Cortex of kidney (tissue), 1 donor: ENCODE measurements at places on chromosomes 6 and 20.

GRCh38 chr6:21348504-21349195 is 244.9 kb upstream of the SOX4 start:
- no peak for DNase-seq

DNA sequence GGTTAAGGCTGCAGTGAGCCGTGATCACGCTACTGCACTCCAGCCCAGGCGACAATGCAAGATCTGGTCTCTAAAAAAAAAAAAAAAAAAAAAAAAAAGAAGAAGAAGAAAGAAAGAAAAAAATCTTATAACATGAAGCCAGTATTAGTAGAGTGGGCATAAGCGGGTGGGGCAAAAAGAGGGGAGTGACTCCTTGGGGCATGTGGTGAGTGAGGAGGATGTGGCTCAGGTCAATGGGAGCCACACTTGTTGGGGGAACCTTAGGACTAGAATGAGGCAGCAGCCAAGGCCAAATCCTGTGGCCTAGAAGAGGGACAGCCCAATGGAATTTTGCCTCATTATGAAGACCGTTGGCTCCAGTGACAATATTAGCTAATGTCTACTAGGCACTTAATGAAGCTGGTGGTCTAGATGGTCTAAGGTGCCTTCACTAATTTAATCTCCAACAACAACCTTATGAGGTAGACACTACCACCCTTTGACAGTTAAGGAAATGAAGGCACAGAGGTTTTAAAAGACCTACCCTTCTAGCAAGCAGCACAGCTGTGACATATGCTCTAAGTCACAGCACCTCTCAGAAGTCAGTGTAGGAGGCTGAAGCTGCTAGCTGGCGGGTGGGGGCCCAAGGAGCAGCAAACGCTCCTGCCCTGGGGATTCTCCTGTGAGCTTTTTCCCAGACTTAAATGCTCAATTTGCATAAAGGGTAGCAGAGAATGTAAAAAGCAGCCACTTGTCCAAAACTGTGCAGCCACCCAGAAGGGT is 23.6 kb upstream of the ARMC12 start:
- no peak for DNase-seq

- DNase-seq: no peak
These were observed 728 bp upstream of the CEP162 start for GRCh38 chr6:84228198-84228543.

DNA sequence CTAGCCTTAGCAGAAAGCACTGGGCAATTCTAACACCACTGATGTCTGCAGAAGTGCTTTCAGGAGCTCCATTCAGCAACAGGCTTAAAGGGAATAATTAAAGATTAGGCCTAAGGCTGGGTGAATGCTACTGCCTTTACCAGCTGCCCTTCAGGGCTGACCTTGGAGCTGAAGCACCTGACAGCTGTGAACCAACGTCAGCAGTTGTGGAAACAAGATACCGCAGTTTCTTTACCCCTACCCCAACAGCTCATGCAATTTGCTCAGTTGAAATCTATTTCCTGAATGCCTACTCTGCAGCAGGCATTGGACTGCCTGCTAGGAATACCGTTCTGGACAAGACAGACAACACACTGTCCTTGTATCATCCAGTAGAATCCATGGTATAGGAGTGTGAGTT is 51.5 kb upstream of the ADTRP start:
- no peak for DNase-seq

DNA sequence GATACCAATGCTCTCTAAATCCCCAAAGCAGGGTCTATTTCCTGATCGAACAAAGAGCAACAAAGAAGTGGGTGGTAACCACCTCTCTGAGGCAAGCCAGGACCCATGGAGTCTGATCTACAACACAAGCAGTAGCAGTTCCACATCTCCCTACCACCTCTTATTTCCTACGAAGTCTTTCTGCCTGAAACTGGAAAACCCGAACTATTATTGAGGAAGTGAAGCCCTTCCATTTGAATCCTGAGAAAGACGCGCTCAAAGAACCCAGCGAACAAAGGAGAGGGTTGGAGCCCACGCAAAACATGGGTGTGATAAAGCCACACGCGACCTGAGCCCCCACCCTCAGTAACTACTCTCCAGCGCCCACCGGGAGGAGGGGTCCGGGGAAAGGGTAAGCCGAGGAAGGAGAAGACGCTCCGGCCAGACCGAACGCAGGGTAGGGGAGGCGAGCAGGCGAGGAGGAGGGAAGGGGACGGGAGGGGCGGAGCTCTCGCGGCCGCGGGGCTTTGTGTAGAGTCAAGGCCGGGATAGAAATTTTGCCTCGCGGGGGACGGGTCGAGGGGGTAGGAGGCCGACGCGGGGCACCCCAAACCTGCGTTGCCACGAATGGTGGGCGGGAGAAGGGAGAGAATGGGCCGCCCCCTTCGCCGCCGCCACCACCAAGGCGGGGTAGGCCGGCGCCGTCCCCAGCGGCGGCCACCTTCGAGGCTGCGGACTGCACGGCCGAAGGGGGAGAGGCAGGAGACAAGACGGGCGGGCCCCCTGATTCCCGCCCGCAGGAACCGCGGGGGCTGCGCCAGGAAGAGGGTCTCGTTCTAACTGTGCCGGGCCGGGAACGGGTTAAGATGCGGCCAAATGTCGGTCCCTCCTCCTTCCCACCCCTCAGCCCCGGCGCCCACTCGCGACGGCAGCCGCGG is 802 bp downstream of the HDAC2 start:
- DNase-seq: no peak

GRCh38 chr6:84371681-84372080 is 144.2 kb upstream of the CEP162 start:
- no peak for DNase-seq

- no peak for DNase-seq
These were observed 51.0 kb upstream of the SNRPB2 start for GRCh38 chr20:16678779-16679178.

- no peak for DNase-seq
These were observed 723.6 kb upstream of the FLRT3 start for GRCh38 chr20:15061061-15061430.

DNA sequence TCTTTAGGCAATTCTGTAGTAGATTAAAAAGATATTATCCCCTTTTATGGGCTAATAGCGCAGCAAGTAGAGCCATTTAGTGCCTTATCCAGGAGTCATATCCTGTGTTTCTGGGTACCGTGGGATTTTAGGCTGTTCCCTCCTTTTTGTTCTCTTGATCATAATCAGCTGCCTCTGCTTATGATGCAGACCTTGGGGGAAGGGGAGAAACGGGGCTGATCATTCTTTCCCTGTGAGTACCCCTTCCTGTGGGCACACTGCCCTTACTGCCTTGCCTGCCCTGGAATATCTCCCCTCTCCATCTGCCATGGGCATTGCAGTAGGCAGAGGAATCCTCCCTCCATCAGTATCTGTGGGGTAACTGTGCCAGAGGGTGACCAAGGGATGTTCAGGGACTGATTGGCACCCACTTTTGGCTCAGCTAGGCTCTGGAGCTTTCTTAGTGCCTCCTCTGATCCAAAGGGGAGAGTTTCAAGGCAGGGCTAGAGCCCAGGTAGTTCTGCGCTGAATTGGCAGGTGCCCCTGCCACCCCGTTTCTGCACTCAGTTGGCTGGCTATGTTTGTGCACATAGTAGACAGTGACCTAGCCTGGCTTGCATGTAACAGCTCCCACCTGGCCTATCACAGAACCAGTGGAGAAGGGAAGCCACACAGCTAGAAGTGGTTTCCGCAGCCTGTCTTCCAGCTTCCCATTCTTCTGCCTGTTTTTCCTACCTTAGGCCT is 103.3 kb downstream of the FIG4 start:
- DNase-seq: no peak

DNA sequence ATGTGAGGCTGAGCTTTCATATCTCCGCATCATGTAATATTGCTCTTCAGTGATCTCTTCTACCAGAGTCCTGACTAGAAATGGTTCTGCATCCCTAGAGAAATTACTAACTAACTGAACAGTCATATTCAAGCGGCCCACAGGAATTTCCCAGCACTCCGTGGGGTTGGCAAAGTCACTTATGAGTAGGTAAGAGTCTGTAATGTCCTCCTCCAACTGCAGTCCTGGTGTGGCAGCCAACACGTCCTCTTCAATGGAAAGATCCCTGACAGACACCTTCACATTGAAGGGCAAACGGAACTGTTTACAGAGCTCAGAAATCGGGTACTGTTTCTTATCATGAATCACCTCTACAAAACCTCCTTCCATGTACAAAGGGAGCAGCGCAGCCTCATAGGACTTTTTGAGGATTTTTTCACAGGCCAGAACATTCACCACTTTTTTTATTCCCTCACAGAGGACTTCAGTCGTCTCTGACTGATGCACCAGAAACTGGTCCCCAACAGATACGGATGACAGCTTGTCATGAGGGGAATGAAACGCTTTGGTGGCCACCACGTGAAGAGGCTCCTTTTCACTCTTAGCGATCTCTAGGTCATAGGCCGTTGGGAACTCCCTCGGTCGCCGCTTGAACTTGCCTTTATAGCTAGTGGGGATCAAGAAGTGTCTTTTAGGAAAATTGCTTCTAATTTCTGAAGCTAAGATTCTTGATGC is 87.7 kb downstream of the THEMIS start:
- DNase-seq: no peak

- no peak for DNase-seq
These were observed 17.1 kb downstream of the RIPOR3 start for GRCh38 chr20:50674138-50674825.

- no peak for DNase-seq
These were observed 162.5 kb downstream of the VEGFA start for GRCh38 chr6:43932259-43933147.

DNA sequence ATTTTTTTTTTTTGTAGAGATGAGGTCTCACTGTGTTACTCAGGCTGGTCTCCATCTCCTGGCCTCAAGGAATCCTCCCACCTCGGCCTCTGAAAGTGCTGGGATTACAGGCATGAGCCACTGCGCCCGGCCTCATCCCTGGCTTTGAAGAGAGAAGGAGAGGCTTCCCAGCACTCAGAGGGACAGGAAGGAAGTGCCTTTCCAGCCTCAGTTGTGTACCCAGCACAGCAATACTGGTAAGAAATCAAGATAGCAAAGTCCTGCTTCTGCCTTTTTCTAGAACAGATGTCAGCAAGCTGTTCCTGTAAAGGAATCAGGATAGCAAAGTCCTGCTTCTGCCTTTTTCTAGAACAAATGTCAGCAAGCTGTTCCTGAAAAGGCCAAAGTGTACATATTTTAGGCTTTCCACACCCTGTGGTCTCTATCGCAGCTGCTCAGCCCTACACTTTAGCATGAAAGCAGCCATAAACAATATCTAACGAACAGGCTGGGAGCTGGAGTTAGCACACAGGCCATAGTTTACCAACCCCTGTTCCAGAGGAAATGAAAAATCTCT is 6.3 kb upstream of the PLTP start:
- no peak for DNase-seq

DNA sequence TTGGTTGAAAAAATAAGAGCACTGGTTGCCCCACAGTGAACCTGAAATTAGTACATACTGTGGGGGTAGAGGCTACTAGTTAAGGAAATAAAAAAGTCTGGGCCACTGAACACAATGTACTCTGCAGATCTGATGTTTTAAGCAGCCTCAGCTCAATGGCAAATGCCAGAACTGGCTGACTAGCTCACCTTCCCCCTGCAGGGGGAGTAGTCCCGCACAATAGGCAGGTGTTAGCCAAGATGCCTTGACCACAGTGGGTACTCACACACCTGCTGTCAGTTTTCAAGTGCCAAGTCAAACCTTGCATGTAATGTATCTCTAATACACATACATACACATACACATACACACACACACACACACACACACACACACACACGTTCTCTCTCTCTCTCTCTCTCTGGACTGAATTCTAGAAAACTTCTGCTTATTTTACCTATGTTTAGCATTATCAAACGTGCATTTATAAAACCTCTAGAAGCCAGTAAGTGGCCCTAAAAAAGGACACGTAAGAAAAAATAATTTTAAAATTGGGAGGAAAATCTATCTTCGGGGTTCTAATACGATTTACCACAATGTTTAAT is 36.1 kb downstream of the GMDS start:
- DNase-seq: no peak

DNA sequence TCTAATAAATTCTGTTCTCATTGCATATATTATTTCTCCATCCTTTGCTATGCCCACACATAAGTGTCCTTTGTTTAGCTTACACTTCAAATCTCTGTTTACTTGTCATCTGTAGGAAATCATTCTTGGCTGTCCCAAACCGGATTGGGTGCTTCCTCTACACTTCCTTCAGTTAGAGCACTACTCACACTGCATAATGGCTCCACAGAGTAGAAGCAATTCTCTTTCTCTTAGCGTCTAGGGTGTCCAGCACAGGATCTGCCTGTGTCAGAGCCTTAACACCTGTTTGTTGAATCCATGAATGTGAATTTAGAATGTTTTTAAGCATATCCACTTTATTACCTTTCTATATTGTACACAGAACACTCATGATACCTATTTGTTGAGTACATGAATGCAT is 87.0 kb upstream of the BMP2 start:
- DNase-seq: no peak

DNA sequence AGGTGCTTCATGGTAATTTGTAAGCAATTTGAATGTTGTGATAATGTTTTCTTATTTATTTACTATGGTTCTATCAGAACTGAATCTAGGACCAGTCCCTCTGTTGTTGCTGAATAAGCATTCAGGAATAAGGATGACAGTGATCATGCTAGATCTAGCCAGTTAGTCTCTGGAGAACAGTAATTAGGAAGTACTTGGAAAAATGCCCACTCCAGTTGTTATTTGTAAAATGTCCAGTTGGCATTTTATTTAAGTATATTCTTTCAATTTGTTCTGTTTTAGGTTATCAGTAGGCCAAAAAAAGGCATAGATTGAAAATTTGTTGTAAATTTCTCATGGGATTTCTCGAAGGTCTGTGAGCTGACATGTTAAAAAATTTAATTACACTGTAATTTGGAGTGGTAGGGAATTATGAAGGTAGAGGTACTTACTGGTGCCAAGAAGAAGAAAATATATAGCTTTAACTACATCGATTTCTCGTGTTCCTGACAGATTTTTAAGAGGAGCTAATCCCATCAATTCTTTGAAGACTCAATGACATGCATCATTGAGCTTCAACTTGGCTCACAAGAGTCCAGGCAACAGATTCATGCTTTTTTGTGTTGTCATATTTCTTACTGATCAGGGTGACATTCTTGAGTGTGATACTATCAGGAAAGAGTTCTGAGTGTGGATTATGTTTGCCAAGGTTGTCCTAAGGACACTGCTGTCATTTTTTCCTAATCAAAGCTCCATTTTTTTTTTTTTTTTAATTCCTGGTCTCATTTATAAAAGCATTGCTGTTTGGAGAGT is 177.3 kb downstream of the CARMIL1 start:
- DNase-seq: no peak
